ENCODE measurements at places on chromosomes 16 and 17.
A peak's percentile ranks its signal among the peaks of the same experiment; 100 is the strongest.

DNA sequence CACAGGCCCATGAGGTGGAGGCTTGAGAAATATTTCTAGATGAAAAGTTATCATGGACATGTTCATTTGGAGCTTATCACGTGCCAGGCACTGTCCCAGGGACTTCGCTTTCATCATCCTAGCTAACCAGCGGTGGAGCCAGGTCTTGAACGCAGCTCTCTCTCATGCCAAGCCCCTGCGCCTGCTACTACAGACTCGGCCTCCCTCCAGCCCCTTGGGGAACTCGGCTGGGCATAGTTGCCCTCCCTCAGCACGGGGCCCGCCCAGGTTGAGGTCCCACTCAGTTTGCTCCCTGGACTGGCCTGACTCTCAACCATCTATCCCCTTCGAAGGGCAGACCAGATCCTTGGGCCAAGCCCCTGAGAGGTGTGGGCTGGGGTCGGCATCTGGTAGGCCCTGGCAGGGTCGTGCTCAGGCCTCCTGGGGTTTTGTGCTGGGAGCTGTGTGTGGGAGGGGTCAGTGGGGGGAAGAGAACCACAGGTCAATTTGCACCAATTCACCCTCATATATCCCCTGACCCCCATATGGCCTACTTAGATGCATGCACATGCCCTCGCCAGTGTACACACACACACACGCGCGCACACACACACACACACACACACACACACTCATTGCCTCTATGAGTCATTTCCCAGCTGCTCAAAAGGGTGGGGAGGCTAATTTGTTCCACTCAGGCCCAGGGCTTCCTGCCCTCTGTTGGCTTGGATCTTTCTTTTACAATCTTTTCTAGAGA is 12.1 kb upstream of the SCN4A start:
- DNase-seq: no peak

DNA sequence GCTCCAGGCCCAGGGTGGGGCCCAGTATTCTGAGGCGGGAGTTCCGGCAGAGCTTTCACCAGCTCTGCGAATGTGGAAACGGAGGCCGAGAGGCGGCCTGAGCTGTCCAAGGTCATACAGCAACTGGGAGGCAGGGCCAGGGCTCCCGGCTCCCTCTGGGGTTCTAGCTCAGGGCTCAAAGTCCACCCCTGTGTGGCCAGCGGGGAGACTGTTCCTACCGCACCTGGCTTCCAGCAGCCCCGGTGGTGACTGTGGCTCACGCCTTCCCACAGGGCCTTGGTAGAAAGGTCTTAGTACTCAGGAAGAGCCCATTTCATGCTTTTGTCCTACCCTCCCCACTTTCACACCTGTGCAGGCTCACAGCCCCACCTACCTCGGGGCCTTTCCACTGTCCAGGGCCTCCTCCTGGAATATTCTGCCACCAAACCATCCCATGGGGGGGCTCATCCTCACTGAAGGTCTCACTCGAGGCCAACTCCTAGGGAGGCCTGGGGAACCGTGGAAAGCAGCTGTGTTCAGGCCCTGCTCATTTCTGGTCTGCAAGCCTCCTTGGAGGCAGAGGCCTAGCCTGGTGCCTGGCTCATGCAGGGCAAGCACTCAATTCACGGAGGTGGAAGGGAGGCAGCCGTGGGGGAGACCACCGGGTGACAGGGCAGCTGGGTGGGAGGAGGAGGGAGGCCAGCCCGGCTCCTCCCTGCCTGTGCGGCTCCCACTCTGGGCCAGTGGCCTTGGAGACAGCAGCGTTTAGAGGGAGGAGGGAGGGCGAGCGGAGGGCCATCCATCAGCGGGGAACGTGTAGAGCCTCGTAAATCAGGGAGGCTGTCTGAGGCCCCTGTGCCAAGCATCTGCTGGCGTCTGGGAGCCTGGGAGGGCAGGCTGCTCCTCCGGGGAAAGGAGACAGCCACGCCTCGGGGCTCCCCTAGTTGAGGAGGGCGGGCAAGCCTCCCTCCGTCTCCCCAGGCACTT is 12.7 kb upstream of the DOC2B start:
- DNase-seq: no peak

GRCh38 chr16:65600629-65601028 is 478.8 kb upstream of the CDH11 start:
- DNase-seq: no peak

- DNase-seq: no peak
These were observed 56.1 kb downstream of the YPEL2 start for GRCh38 chr17:59387351-59388068.

DNA sequence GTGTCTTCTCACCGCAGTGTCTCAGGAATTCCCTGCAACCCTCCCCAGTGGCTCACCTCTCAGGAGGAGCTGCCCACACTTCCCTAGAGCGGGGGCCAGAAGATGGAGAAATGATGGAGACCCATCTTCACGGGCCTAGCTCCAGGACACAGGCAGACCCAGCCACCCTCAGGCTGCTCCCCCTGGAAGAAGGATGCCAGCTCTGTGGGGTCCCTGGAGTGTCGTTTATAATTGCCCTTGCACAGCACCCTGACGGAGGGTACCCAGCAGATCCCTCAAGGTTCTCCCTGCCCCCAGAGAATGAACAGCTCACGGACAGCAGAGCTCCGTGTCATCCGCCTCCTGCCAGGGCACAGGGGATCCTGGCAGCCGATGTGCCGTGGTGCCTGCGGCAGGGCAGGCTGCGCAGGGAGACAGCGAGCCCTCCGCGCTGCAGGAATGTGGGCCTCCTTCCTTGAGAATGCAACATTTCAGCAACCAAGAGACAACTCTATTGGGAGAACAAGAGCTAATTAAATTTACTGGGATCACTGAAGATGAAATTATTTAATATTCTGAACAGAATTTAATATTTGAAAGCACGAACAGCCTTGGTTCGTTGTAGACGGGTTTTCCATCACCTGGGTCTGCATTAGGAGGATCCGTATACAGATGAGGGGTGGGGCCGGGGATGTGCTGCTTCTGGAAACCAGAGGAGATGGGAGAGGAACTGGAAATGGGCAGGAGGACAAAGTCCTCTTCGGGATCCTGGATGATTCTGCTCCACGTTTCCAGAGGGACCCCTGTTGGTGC is 21.0 kb upstream of the RBFOX3 start:
- peak; percentile 38 for DNase-seq
